ENCODE measurements at places on chromosomes 16 and 17. TPM values are rescaled to one million over a fixed set of nuclear protein-coding genes. Genes with fewer than 3 reads are reported as not detected.

The ZSCAN10 gene
- total RNA-seq: not detected

The C16orf82 gene
- not detected for total RNA-seq

The KRTAP4-6 gene
- total RNA-seq: not detected

The OTOP2 gene
- not detected for total RNA-seq

The ADAP2 gene
- 2.0 TPM for total RNA-seq
